ENCODE measurements at places on chromosomes 6 and 20.

DNA sequence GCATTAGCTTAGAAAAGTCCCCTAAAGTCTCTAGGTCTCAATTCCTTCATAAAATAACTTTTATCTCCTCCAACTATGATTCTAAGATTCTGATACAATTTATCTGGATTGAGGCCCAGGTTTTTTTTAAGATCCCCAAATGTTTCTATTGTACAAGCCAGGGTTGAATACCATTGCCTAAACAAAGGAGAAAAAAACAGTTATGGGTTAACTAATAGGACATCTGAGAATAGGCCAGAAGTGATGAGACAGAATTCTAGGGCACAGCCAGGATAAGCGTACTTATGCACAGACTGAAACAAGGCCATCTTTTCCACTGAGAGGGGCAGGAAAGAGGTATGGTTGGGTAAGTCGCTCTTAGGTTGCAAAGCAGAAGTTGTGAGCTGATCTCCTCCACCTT is 26.4 kb downstream of the EPB41L2 start:
- DNase-seq, result no peak

GRCh38 chr6:129662406-129662766 is 47.6 kb downstream of the ARHGAP18 start:
- no peak for DNase-seq

DNA sequence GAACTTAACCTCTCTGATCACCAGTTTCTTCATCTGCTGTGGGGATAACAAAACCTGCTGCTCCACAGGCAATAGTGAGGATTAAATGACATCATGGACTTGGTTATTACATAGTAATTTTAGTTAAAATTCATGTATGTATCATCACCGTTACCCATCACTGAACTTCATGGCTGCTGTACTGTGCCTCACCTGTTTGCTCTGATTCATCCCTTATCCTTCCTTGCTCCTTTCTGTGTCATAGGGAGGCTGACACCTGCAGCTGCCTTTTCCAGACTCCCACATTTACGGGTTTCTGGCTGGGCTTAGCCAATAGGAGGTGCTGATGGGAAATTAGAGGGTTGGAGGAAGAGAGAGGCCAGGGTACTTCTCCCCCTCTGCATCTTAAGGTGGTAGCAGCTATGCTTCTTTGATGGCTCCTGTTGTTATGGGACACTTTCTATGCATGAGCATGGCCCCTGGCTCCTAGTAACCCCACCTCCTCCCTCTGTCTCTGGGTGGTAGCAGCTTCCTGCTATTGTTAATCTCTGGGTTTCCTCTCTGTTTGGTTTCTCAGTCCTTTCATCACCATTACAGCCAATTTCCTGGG is 332.1 kb downstream of the DHX35 start:
- no peak for DNase-seq

- no peak for DNase-seq
Measured at GRCh38 chr20:2405693-2406065, 25.0 kb downstream of the TGM6 start.

- DNase-seq, result no peak
Measured at GRCh38 chr6:3310703-3311102, 52.0 kb downstream of the PSMG4 start.

DNA sequence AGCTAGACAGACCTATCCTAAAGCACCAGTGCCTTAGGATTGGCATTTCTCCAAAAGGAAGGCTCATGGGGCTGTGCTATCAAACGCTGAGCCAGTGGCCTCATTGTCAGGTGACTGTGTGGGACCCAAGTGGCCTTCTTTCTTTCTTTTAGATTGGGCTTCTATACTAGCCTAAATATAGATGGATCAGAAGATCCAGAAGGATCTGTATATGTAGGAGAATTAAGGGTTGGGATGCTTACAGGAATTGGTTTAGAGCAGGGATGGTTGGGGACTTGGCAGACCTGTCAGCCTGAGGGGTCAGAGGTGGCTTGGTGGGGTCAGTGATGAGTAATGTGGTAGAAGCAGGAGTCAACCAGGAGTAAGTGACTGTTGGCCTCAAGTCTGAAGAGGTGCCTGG is 14.8 kb downstream of the ABT1 start:
- DNase-seq, result no peak

- DNase-seq, result no peak
Measured at GRCh38 chr6:166598441-166599138, 12.1 kb upstream of the RAMACL start.

All from NCI-H510A treated with DMSO at 0.1 percent for 48 hours (cell line).